ENCODE measurements at places on chromosomes 4 and X.

GRCh38 chrX:24145303-24146186, 4.0 kb upstream of the ZFX start:
- DNase-seq = no peak

DNA sequence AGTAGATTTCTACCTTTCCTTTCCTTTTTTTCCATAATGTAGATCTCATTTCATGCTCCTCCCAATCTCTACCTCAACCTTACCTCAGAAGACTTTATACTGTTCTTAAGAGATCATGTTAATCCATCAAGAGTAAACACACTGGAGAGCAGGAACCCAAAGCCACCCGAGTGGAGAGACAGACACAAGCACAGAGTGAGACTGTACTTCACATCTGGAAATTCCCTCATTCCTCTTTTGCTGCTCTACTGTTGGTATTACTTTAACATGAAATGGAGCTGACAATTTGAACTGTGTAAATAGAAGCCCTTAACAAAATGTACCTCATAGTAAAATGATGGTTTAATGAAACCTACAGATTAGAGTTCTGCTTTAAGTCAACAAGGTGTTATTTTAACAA, 105.7 kb upstream of the RASGEF1B start:
- DNase-seq = no peak

DNA sequence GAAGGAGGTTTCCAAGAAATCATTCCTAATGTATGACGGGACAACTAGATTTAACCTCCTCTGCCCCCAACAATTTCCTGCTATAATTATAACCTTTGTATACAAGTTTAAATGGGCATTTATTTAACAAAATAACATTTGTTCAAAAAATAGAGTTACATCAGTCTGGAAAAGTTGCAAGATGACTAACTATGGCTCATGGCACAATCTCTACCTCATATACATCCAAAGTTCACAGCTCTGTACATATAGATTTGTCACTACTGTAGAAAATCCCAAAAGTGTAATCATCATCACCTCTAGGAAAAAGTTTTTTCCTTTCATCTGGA, 3.8 kb upstream of the RPS6KA3 start:
- no peak for DNase-seq

- DNase-seq = no peak
Measured at GRCh38 chr4:152917543-152918395, 18.4 kb upstream of the FHDC1 start.

DNA sequence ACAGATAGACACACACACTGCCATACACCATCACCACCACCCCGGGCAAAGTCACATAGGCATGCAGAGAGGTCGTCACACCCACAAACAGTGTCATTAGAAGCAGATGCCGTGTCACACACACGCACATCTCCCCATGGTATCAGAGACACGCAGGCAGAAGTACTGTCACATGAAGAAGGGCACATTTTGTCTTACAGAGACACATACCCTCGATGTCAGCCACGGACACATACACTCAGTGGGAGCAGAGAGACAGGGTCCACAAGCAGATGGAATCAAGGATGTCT, 3.3 kb downstream of the NALF2 start:
- DNase-seq = no peak

- DNase-seq = no peak
Measured at GRCh38 chrX:49892542-49892941, 13.3 kb downstream of the USP27X start.

DNA sequence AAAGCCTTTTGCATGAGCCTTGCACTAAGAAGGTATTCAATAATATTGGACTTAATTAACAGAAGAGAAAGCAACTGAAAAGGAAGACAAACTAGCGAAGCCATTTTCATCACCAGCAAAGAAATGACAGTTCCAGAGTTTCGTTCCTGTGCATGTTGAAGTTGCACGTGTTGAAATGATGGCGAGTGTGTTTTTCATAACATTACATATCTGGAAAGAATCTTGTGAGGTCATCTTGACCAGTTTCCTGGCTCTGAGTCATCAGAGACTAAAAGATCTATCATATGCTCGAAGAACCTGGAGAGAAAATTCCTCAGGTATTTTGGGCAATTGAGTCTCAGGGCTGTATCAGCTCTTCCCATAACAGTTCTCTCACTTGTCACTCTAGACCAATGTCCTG, 106.2 kb upstream of the MAML3 start:
- DNase-seq = no peak

GRCh38 chrX:32281853-32282252, 929.5 kb downstream of the DMD start:
- DNase-seq = no peak

GRCh38 chr4:160510928-160511327, 1408.0 kb downstream of the RAPGEF2 start:
- DNase-seq = no peak

GRCh38 chrX:114268643-114269042, 315.2 kb upstream of the HTR2C start:
- no peak for DNase-seq

GRCh38 chr4:142155347-142155746, 519.0 kb downstream of the IL15 start:
- no peak for DNase-seq

DNA sequence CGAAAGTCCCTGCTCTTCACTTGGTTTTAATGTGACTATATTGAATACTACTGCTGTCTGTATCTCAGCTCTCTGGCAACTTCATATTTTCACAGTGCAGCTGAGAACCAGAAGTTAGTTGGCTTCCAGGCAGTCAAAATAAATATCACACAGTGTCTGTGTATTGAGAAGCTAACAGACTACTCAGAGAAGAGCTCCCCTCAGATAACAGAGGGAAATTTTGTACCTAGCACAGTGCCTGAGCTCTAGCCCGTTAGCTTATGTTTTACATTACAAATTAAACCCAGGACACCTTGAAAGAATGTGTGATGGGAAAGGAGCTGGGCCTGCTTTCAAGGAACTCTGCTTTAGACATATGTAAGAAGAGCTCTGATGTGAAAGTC, 22.7 kb downstream of the JADE1 start:
- no peak for DNase-seq

DNA sequence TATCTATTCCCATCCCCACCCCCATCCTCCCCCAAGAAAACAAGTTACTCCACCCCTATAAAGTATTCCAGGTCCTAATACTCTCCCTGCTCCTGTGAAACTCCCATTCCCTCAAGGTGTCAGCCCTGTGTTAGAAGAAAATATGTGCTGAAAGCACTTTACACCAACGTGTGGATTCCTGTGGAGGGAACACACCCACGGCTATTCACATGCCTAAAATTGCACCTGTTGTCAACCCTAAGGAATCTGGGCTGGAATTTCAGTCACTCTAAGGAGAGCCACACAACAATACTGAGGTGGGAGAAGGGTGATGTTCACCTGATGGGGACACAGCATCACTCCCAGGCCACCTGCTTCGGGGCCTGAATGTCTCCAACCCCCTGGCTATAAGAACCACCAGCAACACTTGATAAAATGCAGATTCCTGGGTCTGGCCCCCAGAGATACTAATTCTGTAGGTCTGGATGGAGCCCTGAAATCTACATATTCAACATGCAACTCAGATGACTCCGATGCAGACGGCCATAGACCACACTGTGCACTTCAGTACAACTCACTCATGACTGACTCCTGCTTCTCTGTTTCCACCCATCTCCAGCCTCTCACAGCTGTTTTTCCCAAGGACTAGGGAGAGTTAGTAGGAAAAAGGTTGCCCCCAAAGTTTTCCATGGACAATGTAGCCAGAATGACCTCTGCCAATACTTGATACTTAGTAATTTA, 15.8 kb downstream of the SCD5 start:
- DNase-seq = no peak

DNA sequence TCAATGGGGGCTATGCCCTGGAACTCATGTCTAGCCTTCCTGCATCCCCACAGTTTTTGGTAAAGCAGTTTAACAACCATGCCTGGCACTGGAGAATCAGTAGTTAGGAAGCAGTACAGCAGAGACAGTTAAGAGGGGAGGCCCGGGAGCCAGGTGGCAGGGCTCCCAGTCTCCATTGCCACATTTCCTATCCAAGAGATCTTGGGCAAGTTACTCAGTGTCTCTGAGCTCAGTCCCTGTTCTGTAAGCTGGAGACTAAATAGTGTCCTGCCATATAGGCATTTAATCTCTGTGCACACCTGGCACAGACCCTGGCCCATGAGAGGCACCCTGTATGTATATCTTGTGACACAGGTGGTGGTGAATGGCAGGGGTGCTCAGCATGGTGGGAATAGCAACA, 156.1 kb upstream of the EOLA2 start:
- no peak for DNase-seq

DNA sequence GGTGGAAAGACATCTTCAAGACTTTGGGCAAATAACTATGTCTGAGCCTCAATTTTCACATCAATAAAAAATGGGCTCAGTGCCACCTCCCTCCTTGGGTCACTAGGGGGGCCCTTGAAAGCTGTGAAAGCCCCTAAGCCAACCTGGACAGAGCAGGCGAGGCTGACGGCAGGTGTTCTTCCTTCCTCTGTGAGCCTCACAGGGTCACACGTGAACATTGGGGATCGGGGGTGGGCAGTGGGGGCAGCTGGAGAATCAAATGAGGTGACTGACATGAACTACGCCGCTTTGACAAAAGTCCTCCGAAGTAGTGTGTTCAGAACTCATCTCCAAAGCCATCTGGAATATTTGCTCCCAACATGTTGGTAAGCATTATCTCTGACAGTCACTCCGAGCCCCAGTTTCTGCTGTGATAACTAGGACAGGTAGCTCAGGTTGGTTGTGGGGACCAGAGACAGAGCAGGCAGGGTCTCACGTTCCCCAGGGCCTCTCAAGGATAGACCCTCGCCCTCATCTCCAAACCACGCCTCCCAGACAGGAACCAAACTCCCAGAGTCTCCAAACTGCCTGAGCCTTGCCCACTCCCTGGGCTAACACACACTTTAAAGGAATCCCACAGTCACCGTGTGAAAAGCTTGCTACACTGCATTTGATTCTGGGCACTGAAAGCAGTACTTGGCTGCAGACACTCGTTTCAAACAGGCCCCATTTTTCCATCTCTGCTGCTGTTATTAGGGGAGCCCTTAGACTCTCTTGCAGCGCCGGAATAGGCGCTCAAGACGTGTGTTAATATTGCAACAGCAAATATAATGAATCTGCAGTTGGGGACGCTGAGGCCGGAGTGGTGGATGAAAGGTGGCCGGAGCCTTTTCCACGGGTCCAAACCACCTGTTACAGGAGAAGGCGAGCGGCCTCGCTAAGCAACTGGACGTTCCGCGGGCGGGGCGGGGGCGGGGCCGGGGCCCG, 717 bp upstream of the WFS1 start:
- no peak for DNase-seq

DNA sequence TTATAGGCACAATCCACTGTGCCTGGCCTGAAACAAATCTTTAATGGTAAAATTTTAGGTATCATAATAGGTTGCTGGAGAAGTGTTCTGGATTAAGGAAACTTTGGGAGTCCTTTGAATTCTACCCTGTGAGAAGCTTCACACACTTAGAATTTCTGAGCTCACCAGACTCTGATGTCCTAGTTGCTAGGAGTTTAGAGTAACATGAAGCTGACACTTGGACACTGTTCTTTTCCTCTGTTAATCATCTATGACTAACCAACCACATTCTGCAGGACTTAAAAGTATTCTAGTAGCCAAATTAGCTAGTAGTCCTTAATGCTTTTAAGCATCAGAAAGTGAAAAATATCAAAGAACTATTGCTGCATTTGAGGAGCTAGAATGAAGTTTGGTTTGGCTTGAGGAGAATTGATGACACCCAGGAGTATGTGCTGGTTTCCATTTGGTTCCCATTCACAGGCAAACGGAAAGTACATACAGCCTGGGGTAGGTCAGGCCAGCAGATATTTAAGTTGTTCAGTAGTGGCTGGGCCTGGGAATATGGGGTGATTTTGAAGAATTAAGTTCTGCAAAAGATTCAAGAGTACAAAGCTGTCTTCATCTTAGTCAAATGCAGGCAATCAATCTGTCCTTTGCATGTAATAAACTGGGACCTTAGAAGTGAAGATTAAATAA, 38.8 kb upstream of the IGFBP7 start:
- no peak for DNase-seq

- no peak for DNase-seq
Measured at GRCh38 chr4:118287711-118288451, 64.9 kb downstream of the PRSS12 start.

DNA sequence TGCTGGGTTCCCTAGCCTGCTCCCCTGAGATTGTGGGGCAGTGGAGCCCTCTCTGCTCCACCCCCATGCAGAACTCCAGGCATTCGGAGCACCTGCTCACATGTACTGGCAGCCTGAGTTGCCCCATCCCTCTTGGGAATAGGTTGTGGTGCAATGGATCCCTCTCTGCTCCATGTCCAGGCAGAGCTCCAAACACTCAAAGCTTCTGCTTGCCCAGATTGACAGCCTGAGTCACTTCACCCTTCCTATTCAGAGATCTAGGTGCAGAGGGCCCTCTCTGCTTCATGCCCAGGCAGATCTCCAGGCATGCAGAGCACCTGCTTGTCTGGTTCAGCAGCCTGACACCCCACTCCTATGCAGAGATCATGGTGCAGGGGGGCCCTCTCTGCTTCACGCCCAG, 18.6 kb upstream of the TEX13B start:
- no peak for DNase-seq

GRCh38 chr4:141768954-141769353, 132.6 kb downstream of the IL15 start:
- no peak for DNase-seq

- DNase-seq = peak; percentile 18
Measured at GRCh38 chr4:10092481-10093270, 23.9 kb downstream of the WDR1 start.

GRCh38 chr4:2241003-2241402, 918 bp downstream of the HAUS3 start:
- DNase-seq = no peak

DNA sequence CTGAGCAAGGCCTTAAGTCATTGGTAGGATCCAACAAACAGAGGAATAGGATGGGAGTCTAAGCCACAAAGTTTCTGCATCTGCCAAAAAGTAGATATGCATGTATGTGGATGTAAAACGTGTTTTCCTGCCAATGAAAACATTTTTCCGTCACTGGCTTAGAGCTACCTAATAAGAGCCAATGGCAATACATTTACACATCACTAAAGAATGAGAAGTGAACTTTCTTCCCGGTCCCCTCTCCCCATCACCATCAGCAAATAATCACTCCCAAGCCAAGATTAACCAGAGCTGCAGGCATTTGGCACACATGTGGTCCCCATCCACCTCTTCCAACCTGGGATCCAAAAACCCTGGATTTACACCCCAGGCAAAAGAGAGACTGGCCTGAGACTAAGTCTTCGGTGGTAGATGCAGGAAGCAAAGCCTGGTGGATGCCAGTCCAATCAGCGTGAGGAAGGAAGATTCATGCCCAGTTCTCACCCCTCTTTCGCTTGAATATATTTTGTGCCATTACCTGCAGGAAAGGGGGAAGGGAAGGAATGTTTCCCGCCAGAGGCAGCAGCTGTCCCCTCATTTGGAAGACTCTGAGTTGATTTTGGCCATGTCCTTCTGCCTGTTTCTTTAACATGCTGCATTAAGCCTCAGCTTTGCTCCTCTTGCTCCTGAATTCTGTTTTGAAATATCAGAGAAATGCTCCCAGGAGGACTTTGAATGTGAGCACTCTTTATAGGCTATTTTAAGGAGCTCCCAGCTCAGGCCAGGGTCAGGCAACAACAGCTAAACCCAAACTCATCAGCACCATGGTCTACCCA, 131.4 kb downstream of the CHIC2 start:
- DNase-seq = no peak

All from left ventricle myocardium inferior (tissue), 1 donor.